ENCODE measurements at places on chromosomes 4 and X.
A peak's percentile ranks its signal among the peaks of the same experiment; 100 is the strongest.

DNA sequence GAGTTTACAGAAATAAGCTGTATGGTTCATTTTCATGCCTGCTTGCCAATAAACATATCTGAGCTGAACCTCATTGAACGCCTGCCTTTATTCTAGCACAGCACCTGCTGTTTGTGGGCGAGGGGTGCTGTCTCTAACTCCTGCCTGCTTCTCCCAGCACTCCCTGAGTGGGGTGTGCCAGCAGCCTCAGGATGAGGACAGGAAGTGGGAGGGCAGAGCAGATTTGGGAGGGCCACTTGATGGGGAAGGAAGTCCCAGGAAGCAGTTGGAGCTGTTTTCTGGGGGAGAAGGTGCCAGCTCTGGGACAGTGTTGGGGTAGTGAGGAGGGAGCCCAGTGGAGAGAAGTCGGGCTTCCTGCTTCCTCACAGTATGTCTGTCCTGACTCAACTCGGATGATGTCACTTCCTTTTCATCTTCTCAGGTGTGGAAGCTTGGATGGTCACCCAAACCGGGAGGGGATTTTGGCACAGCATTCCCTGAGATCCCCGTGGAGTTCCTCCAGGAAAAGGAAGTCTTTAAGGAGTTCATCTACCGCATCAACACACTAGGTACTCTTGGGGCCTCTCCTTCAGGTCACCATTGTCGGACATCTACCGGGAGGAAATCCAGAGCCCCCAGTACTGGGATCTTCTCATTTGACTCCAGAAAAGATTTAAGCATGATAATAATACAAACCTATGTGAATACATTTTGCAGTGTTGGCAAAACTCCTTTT is 29.0 kb upstream of the MSANTD1 start:
- no peak for DNase-seq

GRCh38 chr4:82643994-82644733 is 82.4 kb upstream of the TMEM150C start:
- no peak for DNase-seq

- DNase-seq = no peak
Observed at GRCh38 chrX:10041383-10041782, 74.2 kb downstream of the CLDN34 start.

DNA sequence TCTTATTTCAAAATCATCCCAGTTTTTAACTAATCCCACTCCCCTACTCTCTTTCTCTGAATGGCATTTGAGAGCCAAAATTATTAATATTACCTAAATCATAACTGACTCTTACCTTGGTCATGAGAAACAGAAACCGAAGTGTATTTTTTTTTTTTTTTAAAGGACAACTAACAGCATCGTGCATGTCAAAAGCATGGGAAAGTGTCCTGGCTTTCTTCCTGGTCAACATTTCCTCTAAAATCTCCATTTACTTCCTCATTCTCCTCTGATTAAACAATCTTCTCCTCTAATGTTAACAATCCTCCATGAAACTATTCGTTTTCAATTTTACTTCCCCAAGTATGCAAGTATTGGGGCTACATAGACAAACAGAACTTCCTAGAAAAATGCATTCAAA is 2.1 kb upstream of the STS start:
- DNase-seq = no peak

GRCh38 chr4:38943343-38943742 is 75.7 kb downstream of the FAM114A1 start:
- DNase-seq = no peak

DNA sequence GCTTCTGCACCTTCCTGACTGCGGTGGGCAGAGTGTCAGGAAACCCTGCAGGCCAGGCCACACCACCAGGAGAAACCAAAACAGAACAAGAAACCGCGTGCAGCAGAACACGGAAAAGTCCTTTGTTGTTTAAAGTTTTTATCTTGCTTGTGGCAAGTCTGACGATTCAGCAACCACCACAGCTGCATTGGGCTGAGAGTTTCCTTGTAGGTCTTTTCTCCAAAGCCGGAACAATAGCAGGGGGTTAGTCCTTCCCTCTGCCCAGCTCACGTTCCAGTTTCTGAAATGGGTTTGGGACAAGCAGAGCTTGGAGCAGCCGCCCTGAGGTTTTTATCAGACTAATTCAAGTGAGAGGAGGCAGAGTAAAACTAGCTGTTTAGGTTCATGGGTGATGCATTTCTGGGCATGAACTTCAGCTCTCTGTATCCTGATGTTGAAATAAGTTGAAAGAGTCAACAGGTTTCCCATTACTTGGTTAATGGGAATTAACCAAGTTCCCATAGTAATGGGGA is 216.9 kb downstream of the PTTG2 start:
- no peak for DNase-seq

- DNase-seq = peak; percentile 7
Observed at GRCh38 chrX:149962859-149963757, 24.8 kb upstream of the EOLA2 start.

DNA sequence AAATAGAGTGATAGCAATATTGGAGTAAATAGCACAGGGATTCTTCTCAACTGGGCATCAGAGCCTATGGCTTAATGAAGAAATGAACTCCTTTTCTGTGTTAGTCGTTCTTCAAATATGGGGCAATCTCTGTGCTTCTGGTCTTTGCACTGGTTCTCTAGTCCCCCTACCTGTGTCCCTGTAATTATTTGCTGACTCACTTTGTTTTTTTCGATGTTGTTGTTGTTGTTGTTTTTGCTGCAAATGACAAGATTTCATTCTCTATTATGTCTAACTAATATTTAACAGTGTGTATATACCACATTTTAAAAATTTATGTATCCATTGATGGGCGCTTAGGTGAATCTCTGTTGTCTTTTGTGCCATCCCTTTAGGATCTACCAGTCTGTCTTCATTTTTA is 2137.8 kb upstream of the TENM3 start:
- DNase-seq = no peak

GRCh38 chr4:151324752-151325110 is 674 bp downstream of the SH3D19 start:
- peak; percentile 4 for DNase-seq

DNA sequence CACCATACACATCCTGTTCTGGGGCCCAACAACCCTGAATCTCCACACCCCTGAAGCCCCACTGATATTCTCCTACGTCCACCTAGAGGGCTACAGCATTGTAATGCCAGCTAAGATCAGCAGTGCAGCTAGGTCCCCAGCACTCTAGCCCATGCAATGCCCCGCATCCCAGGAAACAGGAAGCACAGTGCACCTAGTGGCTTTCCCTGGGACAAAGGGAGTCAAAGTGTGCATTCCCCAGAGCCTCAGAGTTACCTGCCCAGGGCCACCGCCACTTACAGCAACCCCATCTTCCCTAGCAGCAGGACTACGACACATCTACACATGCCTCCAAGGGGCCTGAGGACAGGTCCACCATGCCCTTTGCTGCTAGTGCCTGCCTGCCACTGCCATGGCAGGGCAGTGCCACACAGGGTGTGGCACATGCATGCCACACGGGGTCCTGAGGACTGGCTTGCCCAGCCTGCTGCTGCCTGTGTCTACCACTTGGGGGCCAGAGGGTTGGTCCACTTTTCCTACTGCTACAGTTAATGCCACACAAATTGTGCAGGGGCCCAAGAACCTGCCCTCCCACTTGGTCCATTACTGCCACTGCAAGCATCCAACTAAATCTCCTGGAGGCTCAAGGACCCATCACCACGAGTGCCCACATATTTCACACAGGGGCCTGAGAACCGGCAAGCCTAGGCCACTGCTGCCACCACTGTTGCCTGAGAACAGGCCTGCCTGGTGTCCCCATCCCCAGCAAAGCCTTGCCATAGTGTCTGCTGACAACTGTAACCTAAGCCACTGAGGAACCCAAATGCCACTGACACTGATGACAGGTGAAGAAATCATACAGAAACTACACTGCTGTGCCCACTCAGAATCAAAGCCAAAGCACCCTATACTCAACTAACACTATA is 23.7 kb downstream of the TLR6 start:
- DNase-seq = no peak

DNA sequence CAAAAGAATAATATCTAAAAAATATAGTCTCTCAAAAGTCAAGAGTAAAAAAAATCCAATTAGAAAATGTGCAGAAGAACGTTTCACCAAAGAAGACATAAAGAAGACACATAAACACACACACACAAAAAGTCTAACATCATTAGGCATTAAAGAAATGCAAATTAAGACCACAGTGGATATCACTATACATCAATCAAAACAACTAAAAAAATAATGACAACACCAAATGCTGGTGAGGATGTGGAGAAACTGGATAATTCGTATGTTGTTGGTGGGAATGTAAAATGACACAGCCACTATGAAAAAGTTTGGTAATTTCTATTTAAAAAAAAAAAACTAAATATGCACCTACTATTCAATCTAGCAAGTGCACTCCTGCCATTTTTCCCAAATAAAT is 66.4 kb downstream of the LRBA start:
- DNase-seq = no peak

DNA sequence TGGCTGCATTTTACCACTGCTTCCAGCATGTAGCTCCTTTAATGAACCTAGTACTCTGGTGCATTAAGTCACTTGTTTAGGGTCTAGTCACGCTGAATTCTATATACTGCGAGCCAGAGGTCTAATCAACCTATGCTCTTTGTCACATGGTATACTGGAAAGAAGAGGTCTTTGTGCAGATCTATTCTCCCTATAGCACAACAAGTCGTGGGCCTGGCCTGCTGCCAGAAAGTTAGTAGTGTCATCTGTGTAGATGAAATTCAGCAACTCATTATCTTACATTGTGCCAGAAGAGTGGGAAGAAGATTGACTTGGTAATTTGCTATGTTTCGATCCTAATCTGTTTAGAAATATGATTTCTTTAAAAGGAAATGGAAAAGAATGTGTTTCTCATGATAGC is 80.8 kb downstream of the AWAT2 start:
- DNase-seq = no peak

DNA sequence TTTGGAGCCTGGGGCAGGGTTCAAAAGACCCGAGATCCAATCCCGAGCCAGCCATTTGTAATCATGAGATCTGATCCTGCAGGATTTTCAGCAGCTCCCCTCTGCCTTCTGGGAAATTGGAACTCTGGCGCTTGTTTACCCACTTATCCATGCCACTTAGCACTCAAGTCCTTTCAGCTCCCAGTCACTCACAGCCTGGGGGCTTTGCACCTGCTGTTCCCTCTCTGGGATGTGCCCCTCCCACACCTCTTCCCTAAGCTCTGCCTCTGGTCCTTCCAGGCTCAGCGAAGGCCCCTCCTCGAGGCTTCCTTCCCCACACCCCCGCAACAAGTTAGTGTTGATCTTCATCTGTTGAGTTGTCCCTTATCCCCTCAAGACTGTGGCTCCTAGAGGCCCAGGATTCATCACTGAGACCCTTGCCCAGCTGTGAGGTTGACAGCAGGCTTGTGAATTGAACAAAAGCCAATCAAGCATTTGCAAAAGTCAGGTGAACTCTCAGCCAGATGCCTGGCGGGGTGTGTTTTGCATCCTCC is 99.1 kb upstream of the AFAP1 start:
- DNase-seq = peak; percentile 72

DNA sequence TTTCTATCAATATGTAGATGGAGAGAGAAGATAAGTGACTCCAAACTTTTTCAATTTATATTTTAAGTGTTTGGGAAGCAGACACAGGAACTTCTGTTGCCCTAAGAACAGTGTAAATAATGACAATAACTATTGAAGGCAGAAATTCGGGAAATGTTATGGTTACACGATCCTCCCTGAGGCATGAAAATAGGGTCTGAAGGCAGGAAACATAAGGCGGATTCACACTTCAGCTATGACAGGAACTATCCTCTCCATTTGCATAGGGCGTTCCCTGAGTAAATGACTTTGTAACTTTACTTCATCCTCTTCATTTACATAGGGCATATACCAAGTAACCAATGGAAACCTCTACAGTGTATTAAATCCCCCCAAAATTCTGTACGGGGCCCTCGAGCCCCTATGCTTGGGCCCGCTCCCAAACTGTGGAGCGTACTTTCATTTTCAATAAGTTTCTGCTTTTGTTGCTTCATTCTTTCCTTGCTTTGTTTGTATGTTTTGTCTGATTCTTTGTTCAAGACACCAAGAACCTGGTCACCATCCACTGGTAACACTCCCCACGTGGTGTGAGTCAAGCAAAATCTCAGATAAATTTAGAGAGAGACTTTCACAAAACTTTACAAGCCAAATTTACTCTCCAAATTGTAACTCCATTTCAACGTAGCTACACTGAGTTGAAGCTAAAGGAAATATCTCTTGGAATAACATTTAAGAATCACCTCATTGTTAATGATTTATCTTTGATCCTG is 2504.3 kb downstream of the ARAP2 start:
- DNase-seq = no peak

- no peak for DNase-seq
Observed at GRCh38 chr4:138174981-138175794, 67.0 kb downstream of the SLC7A11 start.

DNA sequence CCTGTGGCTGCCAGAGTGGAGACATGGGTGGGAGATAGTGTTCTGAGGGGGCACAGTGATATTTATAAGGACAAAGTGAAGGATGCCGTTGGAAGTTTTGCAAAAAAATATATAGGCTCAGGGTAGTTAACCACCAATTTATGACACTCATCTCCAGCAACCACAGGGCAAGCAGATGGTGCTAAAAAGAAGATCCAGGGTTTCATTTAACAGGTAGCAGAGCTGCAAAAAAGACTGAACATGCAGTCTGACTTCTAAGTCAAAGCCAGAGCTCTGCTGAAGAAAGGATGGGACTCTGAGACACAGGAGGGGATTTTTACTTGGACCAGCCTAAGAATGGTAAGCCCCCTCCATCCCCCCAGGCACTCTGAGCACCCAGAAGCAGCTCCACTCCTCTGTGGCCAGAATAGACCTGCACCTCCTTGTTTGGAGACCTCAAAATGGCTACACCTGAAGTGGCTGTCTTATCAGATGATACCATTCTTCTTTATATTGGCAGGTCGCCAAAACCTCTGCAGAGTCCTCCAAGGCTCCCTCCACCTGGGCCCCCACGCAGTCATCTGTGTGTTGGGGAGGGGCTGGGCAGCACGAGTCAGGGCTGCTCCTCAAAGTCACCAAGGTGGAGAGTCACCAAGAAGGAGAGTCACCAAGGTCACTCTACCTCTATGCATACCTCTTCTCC is 161.4 kb upstream of the FAM9B start:
- no peak for DNase-seq

- no peak for DNase-seq
Observed at GRCh38 chrX:139892512-139892911, 40.3 kb downstream of the ATP11C start.

- DNase-seq = peak; percentile 21
Observed at GRCh38 chr4:110621839-110622751, 782 bp downstream of the PITX2 start.

DNA sequence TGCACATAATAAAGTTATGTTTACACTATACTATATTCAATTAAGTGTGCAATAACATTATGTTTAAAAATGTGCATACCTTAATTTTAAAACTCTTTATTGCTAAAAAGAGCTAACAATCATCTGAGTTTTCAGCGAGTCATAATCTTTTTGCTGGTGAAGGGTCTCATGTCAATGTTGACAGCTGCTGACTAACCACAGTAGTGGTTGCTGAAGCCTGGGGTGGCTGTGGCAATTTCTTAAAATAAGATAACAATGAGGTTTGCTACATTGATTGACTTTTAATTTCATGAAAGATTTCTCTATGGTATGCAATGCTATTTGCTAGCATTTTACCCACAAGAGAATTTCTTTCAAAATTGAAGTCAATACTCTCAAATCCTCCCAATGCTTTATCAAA is 58.6 kb downstream of the C4orf46 start:
- DNase-seq = no peak

- DNase-seq = no peak
Observed at GRCh38 chrX:134622056-134622812, 36.0 kb downstream of the PLAC1 start.

- DNase-seq = no peak
Observed at GRCh38 chrX:34379891-34380290, 247.8 kb upstream of the FAM47A start.

GRCh38 chr4:91170768-91171167 is 1043.6 kb downstream of the CCSER1 start:
- DNase-seq = no peak

Data from SHP77 (cell line).